ENCODE measurements at places on chromosomes 11 and 22.

- no peak for DNase-seq
Observed at GRCh38 chr22:21044931-21045584, 688 bp upstream of the LRRC74B start.

DNA sequence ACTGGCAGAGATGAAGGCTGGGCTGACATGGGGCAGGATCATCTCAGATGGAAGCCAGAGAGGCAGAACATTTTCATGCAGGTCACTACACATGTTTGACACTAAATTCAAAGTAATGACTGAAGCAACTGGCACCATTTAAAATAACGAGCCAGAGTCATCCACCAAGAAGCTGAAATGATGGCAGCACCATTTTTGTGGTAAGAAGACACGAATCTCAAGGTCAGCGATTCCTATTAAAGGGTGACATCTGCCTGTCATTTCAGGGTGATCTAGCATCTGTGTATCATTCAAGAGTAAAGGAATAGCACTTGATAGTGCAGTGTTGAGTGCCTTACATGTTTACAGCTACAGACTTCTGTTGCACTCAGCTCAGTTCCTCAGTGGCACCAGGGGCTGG lies 113.4 kb upstream of the C11orf87 start:
- no peak for DNase-seq

DNA sequence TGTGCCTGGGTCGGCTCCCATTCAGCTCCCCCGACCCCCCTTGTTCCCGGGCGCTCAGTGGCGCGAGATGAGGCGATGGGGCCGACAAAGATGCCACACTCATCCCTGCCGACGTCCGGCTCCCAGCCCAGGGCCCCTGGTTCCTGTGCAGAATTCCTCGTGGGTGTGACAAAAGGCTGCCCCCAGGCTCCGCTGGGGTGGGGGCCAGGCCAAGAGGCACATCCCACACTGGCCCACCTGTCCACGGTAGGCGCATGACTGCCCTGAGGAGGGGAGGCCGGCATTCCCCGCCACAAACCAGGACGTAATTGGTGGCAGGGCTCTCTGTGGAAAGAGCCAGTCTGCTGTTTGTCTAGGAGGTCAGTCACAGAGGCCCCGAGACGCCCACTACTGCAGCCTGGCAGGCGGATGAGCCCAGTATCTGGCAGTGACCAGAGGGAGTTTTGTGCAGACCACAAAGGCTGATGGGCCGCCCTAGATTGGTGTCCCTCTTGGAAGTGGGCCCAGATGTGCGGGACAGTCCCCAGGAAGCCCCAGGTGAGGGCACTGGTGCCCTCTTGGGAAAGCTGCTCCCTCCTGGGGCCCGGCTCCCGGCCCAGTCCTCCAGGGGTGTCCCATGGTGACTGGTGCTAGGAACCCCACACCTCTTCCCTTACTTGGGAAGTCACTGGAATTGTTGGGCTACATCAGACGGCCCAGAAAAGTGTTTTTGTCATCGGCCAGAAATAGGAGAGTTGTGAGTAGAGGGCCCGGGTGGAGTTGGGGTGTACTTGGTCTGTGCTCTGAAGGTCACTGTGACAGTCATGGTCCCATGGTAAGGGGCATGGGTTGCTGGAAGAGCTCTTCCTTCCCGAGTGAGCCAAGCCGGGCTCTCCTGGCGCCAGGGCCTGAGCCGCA lies 5.8 kb downstream of the CCND1 start:
- DNase-seq: no peak

GRCh38 chr11:125364121-125364826 lies 131.8 kb downstream of the FEZ1 start:
- no peak for DNase-seq

GRCh38 chr11:92246630-92247029 lies 22.0 kb downstream of the FAT3 start:
- DNase-seq: no peak

- DNase-seq: no peak
Observed at GRCh38 chr11:43907028-43907975, 26.7 kb downstream of the ALKBH3 start.

DNA sequence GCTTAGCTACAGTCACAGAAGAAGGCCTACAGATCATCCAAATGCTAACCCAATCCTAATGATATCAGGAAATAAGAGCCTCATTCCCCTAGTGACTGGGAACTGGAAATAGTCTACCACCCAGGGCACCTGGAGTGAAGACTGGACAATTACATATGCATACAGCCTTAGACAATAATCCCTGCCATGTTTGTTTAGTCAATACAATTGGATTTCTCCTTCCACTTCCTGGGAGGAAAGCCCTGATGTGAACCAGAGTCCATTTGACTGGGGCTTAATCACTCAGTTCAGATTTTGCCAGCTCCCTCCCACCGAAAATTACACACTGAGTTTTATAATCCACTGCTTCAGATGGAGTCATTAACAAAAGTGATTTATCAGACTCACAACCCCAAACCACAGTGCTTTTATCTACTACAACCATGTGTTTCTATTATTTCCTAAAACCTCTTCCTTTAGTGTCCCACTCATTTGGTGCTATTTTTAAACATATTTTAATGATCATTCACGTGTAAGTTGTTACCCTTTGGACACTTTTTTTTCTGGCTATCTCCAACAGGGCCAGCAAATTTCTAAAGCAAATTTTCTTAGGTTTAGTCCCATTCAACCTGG lies 29.9 kb downstream of the CWF19L2 start:
- DNase-seq: no peak

DNA sequence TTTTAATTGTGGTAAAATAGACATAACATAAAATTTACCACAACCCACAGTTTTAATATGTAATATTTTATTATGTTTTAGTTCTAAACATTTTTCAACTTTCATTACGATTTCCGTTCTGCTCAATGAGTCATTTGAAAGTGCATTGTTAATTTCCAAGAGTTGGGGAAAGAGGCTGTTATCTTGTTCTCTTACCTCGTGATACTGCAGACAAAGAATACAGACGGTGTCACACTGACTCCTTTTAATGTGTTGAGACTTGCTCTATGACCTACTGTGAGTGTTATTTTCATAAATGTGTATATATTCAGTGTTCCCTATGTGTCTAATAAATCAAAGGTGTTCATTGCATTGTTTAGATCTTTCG lies 10.8 kb upstream of the RAC2 start:
- DNase-seq: no peak

Data from stimulated activated CD8-positive, alpha-beta memory T cell treated with anti-CD3 and anti-CD28 coated beads, Interleukin-4, amount 100 ng/mL, for 1 hour (primary cell).